ENCODE measurements at places on chromosomes 12 and 14.

- no peak for DNase-seq
Measured at GRCh38 chr12:10130042-10130441, at the start of gene CLEC7A. Gene CLEC7A (minus strand): TSS chr12:10130199. CDS start chr12:10130082, 117 bp downstream.

DNA sequence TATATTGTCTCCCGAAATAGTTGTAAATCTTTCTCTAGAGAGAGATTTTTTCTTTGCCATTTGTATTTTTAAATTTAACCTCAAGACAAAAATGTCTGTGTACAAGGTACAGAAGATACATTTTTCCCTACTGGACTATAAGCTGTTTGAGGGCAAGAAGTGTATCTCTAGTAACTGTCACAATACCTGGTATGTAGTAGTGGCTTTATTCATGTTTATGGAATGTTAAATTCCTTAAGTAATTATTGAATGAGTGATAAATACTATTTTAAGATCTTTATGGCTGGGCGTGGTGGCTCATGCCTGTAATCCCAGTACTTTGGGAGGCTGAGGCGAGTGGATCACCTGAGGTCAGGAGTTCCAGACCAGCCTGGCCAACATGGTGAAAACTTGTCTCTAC lies 24.4 kb upstream of the CDK17 start:
- DNase-seq, result no peak

GRCh38 chr12:73225941-73226340 lies 953.8 kb downstream of the TRHDE start:
- DNase-seq, result no peak

DNA sequence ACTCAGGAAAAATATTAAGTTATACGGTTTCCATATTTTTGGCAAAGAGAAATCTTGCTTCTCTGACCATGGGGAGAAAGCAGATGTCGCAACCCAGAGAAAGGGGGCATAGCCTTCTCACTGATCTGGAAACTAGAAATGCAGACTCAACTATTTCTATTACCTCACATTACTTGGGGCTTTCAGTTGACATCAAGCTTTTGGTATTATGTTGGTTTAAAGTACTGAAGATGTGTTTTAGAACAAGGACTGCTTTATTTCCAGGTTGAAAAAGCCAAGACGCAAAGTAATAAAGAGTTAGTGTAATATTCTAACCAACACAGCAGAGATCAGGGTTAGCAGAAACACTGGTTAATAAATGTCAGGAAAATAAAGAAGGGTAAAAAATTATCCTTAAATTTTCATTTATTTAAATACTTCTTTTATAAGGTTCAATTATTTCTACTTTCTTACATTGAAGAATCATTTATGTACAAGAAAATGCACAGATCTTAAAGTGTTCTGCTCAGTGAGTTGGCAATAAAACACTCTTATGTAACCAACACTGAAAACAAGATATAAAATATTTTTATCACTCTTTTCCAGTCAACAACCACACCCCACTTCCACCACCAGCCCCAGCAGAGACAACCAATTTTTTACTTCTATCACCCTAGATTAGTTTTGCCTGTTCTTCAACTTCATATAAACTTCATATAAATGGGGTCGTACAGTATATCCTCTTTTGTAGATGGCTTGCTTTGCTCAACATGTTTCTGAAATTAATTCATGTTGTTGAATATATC lies 26.0 kb downstream of the DCP1B start:
- no peak for DNase-seq

DNA sequence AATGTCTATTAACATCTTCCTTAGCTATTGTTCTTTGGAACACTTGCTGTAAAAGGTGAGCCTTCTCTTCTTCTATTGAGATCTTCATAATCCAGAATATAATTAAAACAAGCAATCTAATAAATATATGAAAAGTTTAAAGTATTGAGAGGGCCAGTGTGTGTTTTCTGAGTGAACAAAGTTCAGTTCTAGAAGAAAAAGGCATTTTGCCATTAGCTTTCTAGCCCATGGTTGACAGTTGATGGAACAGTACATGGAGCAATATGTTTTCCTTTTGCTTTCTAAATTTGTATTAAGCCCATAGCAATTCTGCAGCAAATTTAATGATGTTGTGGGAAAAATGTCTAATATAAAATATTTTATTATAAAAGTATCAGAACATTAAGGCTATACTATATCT lies 853.0 kb downstream of the TRHDE start:
- DNase-seq, result no peak

DNA sequence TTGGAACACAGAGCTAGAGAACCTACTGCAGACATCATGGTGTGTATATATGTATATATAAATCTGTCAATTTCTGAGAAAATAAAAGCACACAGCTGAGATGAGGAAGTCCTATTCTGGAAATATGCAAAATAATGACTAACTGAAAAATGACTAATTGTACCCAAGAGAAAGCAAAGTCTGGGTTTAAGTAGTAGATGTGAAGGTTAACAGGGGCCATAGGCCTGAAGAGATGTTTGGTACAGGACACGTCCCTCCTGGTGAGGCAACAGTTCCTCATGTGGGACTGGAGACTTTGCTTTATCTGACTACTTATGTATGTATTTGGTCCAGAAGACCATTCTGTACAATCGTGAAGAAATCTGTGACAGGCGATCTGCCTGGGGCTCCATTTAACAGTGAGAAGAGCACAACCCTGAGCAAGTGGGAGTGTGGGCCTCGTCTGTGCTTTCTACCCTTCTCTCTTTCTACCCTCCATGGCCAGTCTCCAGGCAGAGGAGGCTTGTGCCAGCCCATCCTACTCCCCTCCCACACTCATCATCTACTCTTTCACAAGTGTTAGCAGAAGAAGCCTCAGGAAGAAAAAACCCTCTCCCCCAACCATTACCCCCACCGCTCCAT lies 67.5 kb downstream of the SLC41A2 start:
- DNase-seq, result no peak

- no peak for DNase-seq
Measured at GRCh38 chr14:64645220-64645892, 58.9 kb upstream of the PLEKHG3 start.

DNA sequence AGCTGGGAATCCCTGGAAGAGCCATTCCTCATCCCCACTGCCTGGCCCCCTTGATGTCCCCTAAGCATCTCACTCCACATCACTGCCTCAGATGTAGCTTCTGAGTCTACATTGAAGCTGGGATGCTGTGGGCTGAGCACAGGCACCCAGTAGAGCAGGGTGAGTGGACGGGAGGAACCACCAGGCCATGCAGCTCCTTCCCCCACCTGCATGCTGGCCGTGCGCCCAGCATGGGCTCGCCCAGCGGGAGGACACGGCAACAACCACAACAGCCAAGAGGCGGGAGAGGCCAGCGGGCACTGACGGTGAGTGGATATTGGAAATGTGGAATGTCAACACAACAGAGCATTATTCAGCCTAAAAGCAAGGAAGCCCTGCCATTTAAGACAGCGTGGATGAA lies 310.9 kb downstream of the ADGRD1 start:
- no peak for DNase-seq

- no peak for DNase-seq
Measured at GRCh38 chr12:115597157-115597712, 680.3 kb downstream of the MED13L start.

GRCh38 chr14:88439088-88439487 lies 53.6 kb downstream of the SPATA7 start:
- DNase-seq, result no peak

- no peak for DNase-seq
Measured at GRCh38 chr12:93058280-93058679, 129.2 kb upstream of the EEA1 start.

- no peak for DNase-seq
Measured at GRCh38 chr14:54881761-54882401, 20.7 kb downstream of the GCH1 start.

GRCh38 chr12:68036642-68037041 lies 47.4 kb downstream of the IFNG-AS1 start:
- DNase-seq, result no peak

GRCh38 chr14:53564870-53565269 lies 391.8 kb downstream of the BMP4 start:
- DNase-seq, result no peak

- no peak for DNase-seq
Measured at GRCh38 chr14:86462193-86462753, 932.3 kb downstream of the FLRT2 start.

- no peak for DNase-seq
Measured at GRCh38 chr12:33706927-33707326, 267.3 kb upstream of the SYT10 start.

- no peak for DNase-seq
Measured at GRCh38 chr12:1806301-1807086, 13.9 kb upstream of the LRTM2 start.

- DNase-seq, result no peak
Measured at GRCh38 chr12:94157981-94158411, 9.6 kb downstream of the PLXNC1 start.

GRCh38 chr12:26891704-26892103 lies 46.1 kb downstream of the INTS13 start:
- no peak for DNase-seq

DNA sequence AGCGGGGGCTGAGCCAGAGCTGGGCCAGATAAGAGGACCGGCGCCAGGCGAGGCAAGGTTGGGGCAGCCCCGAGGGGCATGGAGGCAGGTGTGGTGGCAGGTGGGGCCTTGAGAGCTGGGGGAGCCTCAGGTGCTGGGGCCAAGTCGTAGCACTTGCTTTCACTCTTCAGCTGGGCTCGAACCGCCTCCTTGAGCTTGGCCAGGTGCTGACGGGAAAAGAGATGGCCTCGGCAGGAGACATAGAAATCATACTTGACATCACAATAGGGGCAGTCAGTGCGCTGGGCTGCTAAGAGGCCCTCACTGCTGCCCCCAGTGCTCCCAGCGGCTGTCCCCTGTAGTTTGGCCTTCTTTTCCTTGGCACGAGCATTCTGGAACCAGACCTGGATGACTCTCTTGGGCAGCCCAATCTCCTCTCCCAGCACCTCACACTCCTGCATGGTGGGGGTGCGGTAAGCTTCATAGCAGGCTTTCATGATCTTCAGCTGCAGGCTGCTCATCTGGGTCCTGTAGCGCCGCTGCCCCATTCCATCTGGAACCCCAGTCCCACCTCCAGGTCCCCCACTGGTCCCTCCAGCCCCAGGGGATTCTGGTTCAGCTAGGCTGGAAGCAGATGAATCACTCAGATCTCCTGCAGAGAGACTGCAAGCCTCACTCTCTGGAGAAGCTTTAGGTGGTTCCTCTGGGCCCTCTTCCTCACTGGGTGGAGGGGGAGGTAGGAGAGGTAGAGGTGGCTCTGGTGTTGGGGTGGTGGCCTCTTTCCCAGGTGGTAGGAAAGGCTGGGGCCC lies 28.1 kb downstream of the ZFHX2 start:
- no peak for DNase-seq

- DNase-seq, result no peak
Measured at GRCh38 chr12:132723015-132723763, 12.5 kb downstream of the PGAM5 start.

GRCh38 chr14:50773632-50774541 lies 57.1 kb downstream of the NIN start:
- DNase-seq, result no peak

- DNase-seq, result no peak
Measured at GRCh38 chr12:64063121-64063520, 159.0 kb downstream of the KICS2 start.

- DNase-seq, result no peak
Measured at GRCh38 chr12:88633312-88633711, 53.0 kb upstream of the KITLG start.

DNA sequence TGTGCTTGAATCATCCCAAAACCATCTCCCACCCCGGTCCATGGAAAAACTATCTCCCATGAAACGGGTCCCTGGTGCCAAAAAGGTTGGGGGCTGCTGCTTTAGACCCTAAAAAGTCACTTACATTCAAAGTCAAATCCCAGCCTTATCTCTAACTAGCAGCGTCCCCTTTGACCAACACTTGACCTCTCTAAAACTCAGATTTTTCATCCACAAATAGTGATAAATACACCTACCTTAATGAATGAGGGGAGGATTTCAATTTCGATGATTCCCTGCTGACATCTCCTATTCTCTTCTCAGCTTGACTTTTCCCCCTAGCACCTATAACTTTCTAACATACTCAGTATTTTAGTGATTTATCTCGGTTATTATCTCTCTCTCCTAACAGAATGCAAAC lies 137.3 kb downstream of the BTG1 start:
- no peak for DNase-seq

DNA sequence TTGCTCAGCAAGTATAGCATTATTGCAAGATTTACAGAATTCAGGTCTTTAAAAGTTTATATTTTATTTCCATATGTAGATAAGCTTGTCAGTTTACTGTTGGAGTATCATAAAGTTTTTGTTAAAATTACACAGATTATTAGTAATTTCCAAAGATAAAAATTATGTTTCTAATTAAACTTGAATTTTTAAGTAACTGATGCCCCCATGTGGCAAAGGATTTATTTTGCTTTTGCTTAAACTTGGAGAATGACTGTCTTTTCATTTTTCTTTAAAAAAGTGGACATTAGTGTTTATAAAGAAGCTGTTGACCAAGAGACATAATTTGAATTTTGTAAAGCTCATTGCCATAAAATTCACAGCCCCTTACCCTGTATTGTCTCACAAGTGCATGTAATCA lies 45.8 kb downstream of the ETNK1 start:
- DNase-seq, result no peak

DNA sequence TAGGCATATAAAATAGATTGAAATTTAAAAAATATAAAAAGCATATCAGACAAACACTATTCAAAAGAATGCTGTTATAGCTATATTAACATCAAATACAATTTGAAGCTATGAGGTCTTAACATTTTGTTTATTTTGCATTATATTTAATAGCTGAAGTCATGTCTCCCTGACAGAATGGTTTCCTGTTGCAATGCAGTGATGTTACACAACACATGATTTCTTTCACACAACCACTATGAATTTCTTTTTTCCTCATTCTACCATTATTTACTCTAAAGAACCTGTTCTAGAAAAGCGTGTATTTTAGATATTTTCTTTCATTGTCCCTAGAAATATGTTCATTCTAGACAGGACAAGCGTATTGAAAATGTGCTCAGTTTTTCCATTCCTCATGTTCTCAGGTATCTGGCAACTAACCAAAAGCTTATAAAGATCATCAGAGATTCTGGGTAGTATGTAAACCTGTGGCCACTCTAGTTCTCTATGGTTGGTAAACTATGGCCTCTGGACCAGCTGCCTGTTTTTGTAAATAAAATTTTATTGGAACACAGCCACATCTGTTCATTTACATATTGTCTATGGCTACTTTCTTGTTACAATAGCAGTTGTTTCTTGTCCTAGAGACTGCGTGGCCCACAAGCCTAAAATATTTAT lies 183.8 kb downstream of the FOXA1 start:
- no peak for DNase-seq

DNA sequence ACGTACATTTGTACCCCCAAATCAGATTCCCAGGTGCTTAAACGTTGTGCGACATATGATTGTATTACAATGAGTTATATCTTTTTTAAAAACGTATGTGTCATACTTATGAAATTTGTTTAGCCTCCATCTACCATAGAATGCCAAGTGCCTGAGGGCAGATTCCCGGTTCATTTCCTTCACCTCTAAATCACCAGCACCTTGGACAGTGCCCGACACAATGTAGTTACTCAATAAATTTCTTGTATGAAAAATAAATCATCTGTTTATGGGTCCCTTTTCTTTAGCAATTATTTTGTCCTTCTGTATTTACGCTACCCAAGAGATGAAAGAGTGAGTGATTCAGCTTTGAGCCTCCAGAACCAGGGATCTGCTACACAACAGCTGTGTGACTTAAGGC lies 157.4 kb downstream of the TBX5 start:
- DNase-seq, result no peak
